ENCODE measurements at places on chromosomes 6 and 20. TPM values are rescaled to one million over a fixed set of nuclear protein-coding genes. Genes with fewer than 3 reads are reported as not detected.

Gene NKX2-2
- not detected for total RNA-seq

Gene GABBR1
- total RNA-seq = 31.0 TPM

Gene TPBG
- 2.0 TPM for total RNA-seq

Gene LAMA4
- 90.8 TPM for total RNA-seq

Gene CCN2
- total RNA-seq = 50.8 TPM

- no peak for DNase-seq
These were observed 20.6 kb upstream of the VEGFA start for GRCh38 chr6:43749461-43749860.

DNA sequence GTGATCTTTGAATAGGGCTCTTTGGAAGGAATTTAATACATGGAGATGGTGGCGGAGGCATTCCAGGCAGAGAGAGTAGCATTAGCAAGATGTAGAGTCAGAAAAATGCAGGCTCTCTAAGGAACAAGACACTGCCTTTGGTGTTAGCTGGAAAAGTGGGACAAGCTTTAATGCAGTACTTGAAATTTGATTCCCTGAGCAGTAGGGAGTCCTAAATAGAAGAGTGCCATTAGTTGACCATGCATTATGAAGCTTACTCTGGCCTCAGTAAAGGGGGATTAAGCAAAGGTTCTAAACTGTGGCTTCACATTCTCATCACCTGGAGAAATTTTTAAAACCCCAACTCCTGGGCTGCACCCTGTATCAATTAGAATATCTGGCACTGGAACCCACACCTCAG is 494.8 kb upstream of the SOX4 start:
- no peak for DNase-seq

GRCh38 chr6:48027704-48028435 is 83.1 kb downstream of the PTCHD4 start:
- no peak for DNase-seq

GRCh38 chr20:44010162-44010704 is 95.6 kb downstream of the TOX2 start:
- DNase-seq = no peak

GRCh38 chr20:21184819-21185218 is 58.9 kb downstream of the KIZ start:
- no peak for DNase-seq

DNA sequence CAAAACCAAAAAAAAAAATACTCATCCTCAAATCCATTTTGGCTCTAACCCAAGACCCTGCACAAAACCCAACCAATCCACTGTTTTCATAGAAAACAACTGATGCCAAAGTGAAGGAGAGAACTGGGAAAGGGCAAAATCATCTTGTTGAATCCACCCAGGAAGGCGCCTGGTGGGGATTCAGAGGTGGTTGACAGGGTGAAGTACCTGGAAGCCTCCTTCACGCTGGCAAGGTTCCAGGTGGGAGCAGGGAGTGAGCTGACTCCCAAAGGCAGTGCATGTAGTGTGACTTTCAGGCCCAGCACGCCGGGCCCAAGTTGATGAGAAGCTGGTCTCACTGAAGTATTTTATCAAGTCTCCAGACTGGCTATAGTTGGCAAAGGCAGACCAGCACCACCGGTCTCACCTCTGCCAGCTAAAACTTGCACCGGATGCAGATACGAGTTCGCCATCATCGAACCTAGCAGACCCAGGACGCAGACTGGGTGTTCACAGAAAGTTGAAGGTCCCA is 16.5 kb downstream of the PPP1R10 start:
- DNase-seq = peak; percentile 43

- no peak for DNase-seq
These were observed 133.8 kb downstream of the GMPR start for GRCh38 chr6:16372029-16372776.

DNA sequence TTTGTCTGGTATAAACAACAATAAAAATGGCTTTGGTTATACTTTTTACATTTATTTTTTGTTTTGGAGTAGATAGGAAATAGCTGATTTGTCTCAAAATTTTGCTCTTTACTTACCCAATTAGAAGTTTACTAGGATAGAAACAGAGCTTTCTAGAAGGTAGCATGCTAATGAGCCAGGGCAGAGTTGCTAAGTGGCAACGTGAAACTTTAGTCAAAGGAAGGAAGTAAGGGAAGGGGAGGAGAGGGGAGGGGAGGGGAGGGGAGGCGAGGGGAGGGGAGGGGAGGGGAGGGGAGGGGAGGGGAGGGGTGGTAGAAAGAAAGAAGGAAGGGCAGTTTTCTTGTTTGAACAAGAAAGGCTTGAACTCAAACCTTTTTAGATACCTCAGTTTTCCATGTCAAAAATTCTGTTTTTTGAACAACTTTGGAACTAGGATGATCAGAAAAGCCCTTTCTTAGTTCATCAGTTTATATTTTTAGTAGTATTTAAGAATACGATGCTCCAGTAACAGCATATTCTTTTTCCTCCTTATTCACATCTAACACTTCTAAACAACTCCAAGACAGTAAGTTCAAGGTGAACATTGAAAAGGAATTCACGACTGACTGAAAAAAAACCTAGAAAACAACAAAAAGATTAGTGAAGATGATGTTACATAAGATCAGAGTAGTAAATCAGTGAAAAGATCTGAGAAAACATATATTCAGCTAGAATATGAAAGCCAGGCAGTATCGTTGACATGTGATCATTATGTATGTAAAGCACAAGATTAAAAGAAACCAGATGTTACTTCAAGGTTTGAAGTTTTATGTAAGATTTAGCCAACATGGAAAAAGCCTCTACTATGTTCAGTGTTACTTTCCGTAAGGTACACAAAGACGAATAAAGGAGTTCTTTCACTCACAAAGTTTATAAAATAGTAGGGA is 263.4 kb downstream of the ARHGAP18 start:
- DNase-seq = no peak

DNA sequence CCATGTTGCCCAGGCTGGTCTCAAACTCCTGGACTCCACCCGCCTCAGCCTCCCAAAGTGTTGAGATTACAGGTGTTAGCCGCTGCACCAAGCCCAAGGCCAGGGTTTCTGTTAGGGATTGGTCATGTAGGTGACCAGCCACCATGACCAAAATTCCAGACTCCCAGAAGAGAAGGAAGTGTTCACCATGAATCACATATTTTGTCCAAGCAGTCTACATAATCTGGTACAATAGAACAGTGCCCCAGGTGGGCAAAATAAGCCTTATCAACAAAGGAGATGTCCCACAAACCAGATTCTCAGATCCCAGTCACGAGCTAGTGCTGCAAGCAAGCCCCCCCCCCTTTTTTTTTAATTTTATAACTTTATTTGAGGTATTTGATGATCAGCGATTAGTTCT is 20.0 kb downstream of the ZNF341 start:
- no peak for DNase-seq

DNA sequence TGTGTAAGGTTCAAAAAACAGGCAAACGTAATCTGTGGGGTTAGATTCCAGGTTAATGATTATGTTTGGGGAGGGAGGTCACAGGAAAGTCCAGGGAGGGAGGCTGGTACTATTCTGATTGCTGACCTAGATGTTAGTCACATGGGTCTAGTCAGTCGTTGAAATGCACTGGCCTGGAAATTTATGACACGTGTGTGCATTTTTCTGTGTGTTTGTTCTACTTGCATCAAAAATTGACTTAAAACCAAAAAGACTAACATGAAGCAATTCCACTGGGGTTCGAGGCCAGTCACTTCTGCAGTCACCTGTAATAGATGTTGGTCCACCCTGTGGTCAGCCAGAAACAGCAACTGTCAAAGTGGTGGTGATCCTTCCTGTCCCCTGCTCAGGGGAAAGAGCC is 104.2 kb upstream of the MLN start:
- DNase-seq = no peak

DNA sequence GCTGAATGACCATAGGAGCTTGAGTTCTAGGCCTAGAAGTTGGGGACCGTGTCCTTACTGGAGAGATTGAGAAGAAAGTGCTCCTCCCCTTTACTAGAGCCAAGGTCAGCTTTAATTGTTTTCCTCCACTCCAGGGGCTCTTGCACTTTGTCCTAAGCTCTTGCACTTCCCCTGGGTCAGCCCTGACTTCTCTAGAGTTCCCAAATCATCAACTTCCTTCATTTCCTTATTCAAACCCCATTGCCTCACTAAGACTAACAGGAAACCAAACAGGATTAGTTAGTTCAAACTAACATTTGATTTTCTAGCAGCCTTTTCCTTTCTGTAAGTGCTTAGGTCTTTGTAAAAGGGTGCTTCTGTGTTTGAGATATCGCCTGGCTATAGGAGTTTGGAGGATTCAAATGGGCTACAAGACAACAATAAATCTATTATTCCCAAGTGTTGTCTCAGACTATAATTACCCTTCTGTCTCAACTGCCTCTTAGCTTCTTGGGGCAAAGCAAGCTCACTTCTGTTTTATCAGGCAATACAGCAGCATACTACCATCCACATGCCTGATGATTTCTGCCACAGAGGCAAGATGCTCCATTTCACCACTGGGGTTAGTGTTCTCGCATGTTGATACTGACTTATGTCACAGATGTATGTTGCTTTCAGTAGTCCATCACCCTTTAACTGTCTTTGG is 12.8 kb upstream of the DTNBP1 start:
- no peak for DNase-seq

- DNase-seq = no peak
These were observed 297.8 kb upstream of the BMP2 start for GRCh38 chr20:6469695-6470094.

- DNase-seq = no peak
These were observed 257.9 kb downstream of the THBS2 start for GRCh38 chr6:168995526-168996355.

GRCh38 chr20:11324990-11325389 is 592.7 kb upstream of the BTBD3 start:
- no peak for DNase-seq

GRCh38 chr6:168314948-168315347 is 4.6 kb downstream of the DACT2 start:
- DNase-seq = no peak

DNA sequence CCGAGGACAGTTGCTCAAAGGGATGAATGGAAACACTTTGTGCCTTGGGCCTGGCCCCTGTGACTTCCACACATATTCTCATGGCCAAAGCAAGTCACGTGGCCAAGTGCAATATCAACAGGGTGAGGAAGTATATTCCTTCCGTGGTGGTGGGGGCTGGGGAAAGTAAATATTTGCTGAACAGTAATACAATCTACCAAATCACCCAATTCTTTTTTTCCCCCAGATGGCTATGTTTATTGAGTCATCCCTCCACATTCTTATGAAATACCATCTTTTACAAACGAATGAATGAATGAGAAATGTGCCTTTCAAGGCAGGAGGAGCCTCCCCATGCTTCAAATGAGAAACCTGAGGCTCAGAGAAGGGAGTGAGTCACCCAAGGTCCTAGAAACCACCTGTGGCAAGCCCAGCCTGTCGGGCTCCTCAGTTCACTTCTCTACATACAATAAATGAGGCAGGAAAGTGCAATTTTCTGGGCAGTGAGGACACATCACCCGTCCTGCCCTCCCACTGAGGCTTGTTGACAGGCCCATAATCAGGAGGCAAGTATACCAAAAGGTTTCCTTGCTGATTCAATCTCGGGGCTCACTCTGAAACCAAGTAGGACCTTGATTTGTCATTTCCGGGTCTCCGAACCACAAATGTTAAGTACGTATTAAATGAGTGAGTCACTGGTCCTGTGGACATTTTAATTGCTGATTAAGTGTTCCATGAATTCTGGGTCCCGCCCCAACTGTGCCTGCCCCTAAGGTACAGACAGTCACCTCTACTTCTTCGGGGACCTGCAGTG is 25.3 kb upstream of the TOP1 start:
- peak; percentile 11 for DNase-seq

DNA sequence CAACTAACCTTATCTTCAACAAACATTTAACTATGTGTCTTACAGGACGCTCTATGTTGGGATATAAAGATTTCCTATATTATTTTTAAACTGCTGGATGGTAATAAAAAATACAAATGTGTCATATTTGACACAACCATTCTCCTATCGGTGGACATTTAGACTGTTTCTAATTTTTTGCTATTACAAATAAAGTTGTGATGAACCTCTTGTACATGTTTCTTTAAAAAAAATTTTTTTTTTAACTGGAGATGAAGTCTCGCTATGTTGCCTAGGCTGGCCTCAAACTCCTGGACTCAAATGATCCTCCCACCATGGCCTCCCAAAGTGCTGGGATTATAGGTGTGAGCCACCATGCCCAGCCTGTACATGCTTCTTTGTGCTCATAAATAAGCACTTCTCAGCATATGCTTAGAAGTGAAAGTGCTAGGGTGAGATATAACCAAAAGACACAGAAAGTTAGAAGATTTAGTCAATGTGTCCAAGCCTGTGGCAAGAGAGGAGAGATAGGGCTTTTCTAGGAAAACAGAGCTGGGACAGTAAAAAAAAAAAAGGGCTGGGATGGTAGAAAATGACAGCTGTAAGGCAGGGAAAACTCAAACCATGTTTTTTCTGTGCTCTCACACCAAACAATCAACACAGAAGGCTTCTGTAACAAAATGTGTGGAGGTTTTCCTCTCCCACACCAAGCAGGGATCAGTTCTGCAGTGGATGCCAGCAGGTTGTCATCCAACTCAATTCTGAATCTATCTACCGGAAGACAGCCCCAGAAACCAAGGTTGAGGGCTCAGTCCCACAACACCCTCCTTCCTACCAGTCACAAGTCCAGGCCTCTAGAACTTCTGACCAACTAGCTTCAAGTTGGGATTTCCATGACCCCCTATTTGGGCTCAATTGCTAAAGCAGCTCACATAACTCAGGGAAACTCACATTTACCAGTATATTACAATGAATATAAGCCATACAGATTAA is 70.0 kb upstream of the SMIM29 start:
- DNase-seq = no peak

GRCh38 chr20:45153147-45153546 is 21.6 kb upstream of the PI3 start:
- DNase-seq = no peak

All from heart right ventricle (tissue), 16 donors.